Activated T-helper 1 cell treated with anti-CD3 and anti-CD28 coated beads, Interleukin-12 subunit alpha, Interleukin-12 subunit beta, Interleukin-2, Interleukin-4 antibody, amounts not matched to agents 30 ng/mL and 10 ng/mL and 1 ng/mL, durations not matched to agents 14 hours and 24 hours and 36 hours (primary cell): ENCODE measurements at places on chromosomes 12 and 14. TPM values are rescaled to one million over a fixed set of nuclear protein-coding genes. Genes with fewer than 3 reads are reported as not detected.

DNA sequence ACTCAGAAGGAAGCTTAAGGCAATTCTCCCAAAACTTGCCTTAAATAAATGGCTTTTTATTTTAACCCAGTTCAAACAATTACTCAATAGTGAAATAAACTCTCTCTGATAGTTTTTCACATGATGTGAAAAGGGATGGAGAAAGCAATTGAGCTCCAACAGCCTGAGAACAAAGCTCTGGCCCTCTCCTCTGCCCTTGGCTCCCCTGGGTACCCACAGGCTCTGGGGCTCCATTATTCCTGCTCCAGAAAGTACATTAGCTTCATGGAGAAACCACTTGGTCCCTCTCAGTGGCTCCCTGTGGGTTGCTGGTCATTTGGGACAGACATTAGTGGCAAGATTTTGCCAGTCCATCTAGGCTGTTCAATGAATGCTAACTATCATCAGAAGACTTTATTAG is 242.8 kb downstream of the ATP23 start:
- no peak overlapping the region for H3K27ac ChIP-seq
- H3K27me3 ChIP-seq, result no peaks in the 10 kb centered on the region
- H3K4me1 ChIP-seq, result no peaks in the 10 kb centered on the region
- no peak for DNase-seq
- H3K36me3 ChIP-seq, result no peaks in the 10 kb centered on the region

DNA sequence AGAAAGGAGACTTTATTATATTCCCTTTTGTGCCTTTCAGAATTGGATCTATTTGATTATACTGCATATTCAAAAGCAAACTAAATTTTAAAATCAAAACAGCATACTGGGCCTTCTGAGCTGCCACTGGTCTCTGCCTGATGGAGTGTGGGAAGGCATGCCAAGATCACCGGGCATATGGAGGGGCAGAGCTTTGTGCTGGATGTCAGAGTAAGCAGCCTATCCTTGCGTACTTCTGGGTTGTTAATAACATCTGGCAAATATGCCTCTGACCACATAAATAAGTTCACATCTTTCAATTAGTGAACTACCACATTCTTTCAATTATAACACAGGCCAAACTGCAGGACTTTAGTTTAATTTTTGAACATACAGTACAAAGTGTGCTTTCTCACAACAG is 18.3 kb downstream of the MLH3 start:
- H3K4me1 ChIP-seq, result no peaks in the 10 kb centered on the region
- peaks cover 28% of the 10 kb centered on the region for H3K36me3 ChIP-seq
- no peak overlapping the region for H3K27ac ChIP-seq

The KCNH3 gene
- 0.93 and 1.6 TPM in 2 replicates for total RNA-seq

DNA sequence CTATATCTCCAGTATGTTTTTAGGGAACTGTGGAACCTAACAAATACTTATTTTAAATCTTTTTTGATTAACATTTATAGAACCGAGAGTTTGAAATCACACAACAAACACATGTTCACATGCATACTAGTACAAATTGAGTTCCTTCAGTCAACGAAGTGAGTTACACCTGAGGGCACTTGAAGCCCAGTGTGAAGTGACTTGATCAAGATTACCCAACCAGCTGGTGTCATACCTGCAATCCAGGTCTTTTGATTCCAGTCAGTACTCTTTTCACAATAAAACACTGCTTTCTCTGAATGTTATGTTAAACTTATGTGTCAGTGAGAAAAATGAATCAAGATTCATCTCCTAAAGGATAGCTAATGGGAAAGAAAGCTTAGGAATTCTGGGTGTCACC is 35.2 kb downstream of the VRK1 start:
- H3K4me3 ChIP-seq, result no peak overlapping the region
- DNase-seq, result no peak

The LBHD2 gene
- total RNA-seq, result not detected in 2 replicates

The GRIP1 gene
- 0.64 TPM in 1 of 2 replicates, not detected in the other for total RNA-seq
